ENCODE measurements at places on chromosomes 16 and 17.

DNA sequence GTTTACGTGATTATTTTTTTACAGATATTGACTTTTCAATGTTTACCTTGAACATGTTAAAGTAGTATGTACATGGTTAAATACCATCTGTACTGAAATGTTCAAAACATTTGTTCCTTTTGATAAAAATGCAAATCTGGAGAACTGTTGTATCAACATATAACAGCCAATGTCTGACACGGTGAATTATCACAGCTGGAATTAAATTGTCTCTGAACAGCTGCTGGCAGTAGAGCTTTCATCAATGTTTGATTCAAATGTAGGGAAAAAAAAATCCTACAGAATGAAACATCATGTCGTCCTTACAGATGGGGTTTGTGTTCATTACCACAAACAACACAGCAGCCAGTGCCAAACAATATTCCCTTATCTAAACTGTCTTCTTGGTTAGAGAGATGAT lies 79.9 kb downstream of the TOX3 start:
- no peak for DNase-seq

- DNase-seq, result peak; percentile 75
Observed at GRCh38 chr16:89574681-89575246, 794 bp upstream of the CPNE7 start.

- DNase-seq, result peak; percentile 15
Observed at GRCh38 chr16:11101695-11102522, 154.1 kb downstream of the SOCS1 start.

DNA sequence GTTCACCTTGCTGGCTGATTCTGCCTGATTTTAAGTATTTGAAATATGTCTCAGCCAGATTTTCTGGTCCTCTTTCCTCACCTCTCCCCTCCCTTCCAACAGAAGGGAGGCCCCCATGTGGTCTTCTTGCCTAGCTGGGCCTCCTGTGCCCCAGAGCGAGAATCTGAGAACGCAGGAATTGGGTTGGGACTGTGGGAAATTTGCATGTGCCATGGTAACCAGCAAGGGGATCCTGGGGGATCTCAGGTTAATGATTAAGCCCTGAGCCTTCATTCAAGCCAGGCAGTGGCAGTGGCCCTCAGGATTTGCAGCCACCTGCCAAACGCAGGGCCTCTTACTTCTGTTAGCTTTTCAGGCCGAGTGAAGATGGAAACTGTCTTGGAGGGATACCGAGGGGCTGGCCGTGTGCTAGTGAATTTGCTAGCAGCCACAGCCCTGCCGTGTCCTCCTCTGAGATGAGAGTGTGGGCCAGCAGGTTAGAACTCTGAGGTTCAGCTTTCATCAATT lies 40.2 kb downstream of the KSR1 start:
- DNase-seq, result no peak

- peak; percentile 87 for DNase-seq
Observed at GRCh38 chr17:7988750-7989178, 13.7 kb upstream of the GUCY2D start.

DNA sequence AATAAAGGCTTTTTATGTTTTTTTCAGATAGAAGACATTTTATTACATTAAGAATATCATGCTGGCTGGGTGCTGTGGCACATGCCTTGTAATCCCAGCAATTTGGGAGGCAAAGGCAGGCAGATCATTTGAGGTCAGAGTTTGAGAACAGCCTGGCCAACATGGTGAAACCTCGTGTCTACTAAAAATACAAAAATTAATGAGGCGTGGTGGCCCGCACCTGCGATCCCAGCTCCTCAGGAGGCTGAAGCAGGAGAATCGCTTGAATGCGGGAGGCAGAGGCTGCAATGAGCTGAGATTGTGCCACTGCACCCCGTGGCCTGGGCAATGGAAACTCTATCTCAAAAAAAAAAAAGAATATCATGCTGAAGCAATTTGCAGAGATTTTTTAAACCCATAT lies 29.1 kb upstream of the HAPSTR1 start:
- no peak for DNase-seq

DNA sequence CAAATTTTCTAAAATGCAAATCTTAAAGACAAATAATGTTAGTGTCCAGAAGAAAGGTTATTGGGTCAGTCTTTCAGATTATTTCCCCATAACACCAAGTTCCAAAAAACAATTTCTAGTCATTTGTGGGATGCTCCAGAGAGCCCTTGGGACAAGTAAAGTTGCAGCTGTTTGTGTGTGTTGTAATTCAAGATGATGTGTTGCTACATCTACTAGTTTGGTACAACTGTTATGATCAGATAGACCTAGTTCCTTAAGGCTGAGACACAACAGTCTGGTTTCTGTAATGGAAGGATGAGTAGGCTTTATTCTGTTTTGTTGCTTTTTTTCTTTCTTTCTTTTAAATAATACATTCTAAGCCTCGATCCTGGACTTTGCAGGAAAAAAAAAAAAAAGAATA lies 41.9 kb downstream of the PIGL start:
- no peak for DNase-seq
